Spleen (tissue), 13 donors: ENCODE measurements at places on chromosomes 5 and 9. TPM values are rescaled to one million over a fixed set of nuclear protein-coding genes. Genes with fewer than 3 reads are reported as not detected.
A peak's percentile ranks its signal among the peaks of the same experiment; 100 is the strongest.

GRCh38 chr9:97529363-97530076, 28.1 kb downstream of the TMOD1 start:
- H3K36me3 ChIP-seq: no peaks in the 10 kb centered on the region
- DNase-seq: no peak
- H3K4me1 ChIP-seq: no peaks in the 10 kb centered on the region

DNA sequence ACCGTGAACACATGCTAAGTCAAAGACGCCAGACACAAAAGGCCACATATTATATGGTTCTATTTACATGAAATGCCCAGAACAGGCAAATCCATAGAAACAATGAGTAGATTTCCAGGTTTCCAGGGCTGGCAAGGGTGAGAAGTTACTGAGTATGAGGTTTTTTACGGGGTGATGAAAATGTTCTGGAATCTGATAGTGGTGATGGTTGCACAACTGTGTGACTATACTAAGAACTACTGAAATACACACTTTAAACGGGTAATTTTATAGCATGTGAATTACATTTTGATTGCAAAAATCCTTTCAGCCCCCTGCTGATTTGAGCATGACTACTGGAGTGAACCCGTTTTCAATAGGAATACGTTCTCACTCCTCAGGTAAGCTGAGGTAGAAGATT, 46.7 kb upstream of the TBC1D9B start:
- H3K36me3 ChIP-seq: peaks cover 13% of the 10 kb centered on the region
- H3K4me1 ChIP-seq: no peaks in the 10 kb centered on the region
- H3K4me3 ChIP-seq: no peak overlapping the region
- H3K27me3 ChIP-seq: no peaks in the 10 kb centered on the region
- DNase-seq: no peak

GRCh38 chr5:177386542-177386941, 2.3 kb downstream of the SLC34A1 start:
- no peak overlapping the region for H3K27ac ChIP-seq
- no peak for DNase-seq
- H3K4me3 ChIP-seq: no peak overlapping the region
- H3K27me3 ChIP-seq: no peaks in the 10 kb centered on the region
- H3K4me1 ChIP-seq: peaks cover 70% of the 10 kb centered on the region

GRCh38 chr9:7392148-7392547, 407.4 kb downstream of the DMAC1 start:
- no peak overlapping the region for H3K27ac ChIP-seq
- H3K4me1 ChIP-seq: no peaks in the 10 kb centered on the region
- H3K4me3 ChIP-seq: no peak overlapping the region
- no peak for DNase-seq
- no peaks in the 10 kb centered on the region for H3K27me3 ChIP-seq

DNA sequence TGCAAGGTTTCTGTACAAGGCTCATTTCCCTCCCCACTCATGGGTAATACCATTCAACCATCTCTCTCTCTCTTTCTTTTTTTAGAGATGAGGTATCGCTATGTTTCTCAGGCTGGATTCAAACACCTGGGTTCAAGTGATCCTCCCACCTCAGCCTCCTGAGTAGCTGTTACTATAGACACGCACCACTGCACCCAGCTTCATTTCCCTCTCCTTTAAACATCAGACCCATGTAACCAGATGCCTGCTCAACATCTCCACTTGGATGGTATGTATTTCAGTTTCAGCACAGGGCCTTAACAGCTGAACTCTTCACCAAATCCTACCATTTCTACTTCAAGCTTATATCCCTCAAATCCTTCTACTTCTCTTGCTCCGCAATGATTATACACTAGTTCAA, 117.4 kb downstream of the SSBP2 start:
- DNase-seq: no peak
- no peaks in the 10 kb centered on the region for H3K36me3 ChIP-seq
- H3K27ac ChIP-seq: no peak overlapping the region

GRCh38 chr5:150517272-150518152, 9.6 kb downstream of the NDST1 start:
- DNase-seq: no peak
- H3K27me3 ChIP-seq: no peaks in the 10 kb centered on the region
- H3K27ac ChIP-seq: peak overlapping the region; percentile 69
- no peak overlapping the region for H3K4me3 ChIP-seq
- H3K4me1 ChIP-seq: peaks cover 95% of the 10 kb centered on the region

DNA sequence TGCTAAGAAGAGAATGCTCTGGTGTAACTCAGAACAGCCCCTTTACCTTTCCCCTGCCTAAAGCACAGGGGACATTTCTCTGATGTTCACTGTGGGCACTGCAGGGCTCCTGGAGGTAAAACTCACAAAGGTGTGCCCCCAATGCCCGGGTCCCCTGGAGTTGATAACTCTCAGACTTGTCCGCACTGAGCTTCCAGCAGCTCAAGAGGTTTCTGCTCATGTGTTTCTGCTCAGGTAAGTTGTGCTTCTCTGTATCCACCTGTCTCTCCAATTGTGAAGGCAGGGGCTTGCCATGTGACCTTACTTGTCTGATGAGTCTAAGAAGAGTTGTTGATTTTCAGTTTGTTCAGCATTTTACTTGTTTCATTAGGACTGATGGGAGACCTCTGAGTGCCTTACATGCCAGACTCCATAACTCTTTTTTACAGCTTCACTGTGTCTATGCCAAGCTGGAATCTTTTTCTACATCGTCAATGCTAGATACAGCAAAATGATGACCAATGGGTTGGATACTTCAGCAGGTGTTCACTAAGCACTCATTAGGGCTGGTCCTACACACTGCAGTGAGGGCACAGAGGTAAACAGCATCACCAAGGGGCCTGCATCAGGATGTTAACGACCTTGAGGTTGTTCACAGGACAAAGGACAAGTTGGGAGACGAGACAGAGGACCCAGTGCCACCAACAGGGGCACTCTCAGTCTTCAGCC, 56.4 kb downstream of the MRPL36 start:
- no peaks in the 10 kb centered on the region for H3K36me3 ChIP-seq
- H3K27me3 ChIP-seq: no peaks in the 10 kb centered on the region
- H3K4me1 ChIP-seq: no peaks in the 10 kb centered on the region
- H3K4me3 ChIP-seq: no peak overlapping the region
- H3K27ac ChIP-seq: no peak overlapping the region

DNA sequence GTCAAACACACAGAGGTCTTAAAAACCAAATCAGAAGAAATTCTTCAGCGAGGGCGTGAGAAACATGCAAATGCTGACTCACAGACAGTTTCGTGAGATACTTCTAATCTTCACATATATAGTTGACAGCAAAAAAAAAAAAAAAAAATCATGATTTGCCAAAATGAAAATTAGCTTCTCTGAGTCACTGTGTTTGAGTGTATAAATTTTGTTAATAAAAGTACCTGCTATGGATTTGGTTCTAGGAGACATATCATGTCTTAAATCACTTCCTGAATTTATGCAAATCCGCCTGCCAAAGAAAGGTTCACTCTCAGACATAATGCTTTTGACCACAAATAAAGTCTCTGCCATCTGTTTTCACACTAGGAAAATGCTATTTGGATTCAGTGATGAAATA, 114.3 kb downstream of the SLC1A3 start:
- no peaks in the 10 kb centered on the region for H3K27me3 ChIP-seq
- H3K4me3 ChIP-seq: no peak overlapping the region
- peaks cover 50% of the 10 kb centered on the region for H3K4me1 ChIP-seq
- H3K36me3 ChIP-seq: no peaks in the 10 kb centered on the region
- DNase-seq: no peak

- H3K36me3 ChIP-seq: no peaks in the 10 kb centered on the region
- no peaks in the 10 kb centered on the region for H3K27me3 ChIP-seq
- no peaks in the 10 kb centered on the region for H3K4me1 ChIP-seq
- no peak overlapping the region for H3K4me3 ChIP-seq
- DNase-seq: no peak
Observed at GRCh38 chr5:2001300-2001699, 118.6 kb upstream of the IRX4 start.

DNA sequence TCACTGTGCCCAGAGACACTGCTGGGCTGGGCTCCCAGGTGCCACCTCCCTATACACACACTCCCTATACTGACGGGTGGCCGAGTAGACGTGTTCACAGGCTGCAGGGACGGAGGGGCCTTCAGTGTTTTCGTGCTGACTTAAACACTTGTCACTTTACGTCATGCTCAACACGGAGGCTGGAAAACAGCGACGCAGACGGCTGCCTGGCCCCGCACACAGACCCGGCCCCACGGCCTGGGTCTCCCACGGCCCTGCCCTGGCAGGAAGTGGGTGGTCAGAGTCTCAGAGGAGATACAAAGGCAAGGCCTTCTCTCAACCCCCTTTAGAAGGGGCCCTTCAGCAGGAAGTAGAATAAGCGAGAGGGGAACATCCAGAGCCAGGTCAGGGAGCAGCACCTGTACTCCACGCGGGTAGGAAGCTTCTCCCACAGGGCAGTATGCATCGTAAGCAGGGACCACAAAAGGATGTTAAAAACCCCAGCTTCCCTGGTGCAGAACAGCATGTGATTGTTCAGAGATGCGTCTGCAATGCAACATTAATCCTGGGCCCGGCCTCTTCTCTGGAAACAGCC, 11.9 kb upstream of the TBC1D9B start:
- no peak for DNase-seq
- no peak overlapping the region for H3K4me3 ChIP-seq
- peaks cover 12% of the 10 kb centered on the region for H3K4me1 ChIP-seq

- no peak for DNase-seq
- H3K27ac ChIP-seq: no peak overlapping the region
- H3K36me3 ChIP-seq: no peaks in the 10 kb centered on the region
- H3K4me1 ChIP-seq: no peaks in the 10 kb centered on the region
- H3K27me3 ChIP-seq: no peaks in the 10 kb centered on the region
- H3K4me3 ChIP-seq: no peak overlapping the region
Observed at GRCh38 chr5:88979244-88979643, 96.3 kb upstream of the MEF2C start.

GRCh38 chr5:26259081-26259480, 779.3 kb downstream of the CDH9 start:
- DNase-seq: no peak
- no peaks in the 10 kb centered on the region for H3K27me3 ChIP-seq

DNA sequence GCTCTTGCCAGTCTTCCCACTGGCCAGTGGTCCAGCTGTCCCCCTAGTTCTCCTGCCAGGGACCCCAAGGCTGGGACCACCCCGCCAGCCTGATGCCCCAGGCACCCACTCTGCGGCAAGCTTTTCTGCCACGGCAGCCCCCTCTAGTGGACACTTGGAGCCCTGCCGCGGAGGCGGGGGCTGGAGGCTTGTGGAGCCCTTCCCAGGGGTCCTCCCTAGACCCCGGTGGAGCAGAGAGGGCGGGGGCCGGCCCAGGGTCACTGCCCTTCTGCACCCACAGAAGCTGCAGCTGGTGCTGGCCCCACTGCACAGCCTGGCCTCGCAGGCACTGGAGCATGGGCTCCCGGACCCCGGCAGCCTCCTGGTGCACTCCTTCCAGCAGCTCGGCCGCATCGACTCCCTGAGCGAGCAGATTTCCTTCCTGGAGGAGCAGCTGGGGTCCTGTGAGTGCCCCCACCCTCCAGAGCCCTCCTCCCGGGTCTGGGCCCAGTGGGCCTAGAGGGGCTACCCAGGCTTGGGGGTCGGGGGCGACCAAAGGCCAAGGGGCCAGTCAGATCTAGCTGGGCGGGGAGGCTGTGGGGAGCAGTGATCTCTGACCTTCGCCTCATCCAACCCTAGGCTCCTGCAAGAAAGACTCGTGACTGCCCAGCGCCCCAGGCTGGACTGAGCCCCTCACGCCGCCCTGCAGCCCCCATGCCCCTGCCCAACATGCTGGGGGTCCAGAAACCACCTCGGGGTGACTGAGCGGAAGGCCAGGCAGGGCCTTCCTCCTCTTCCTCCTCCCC, 9.1 kb downstream of the EGFL7 start:
- peak overlapping the region; percentile 6 for H3K4me3 ChIP-seq
- peaks cover 92% of the 10 kb centered on the region for H3K36me3 ChIP-seq
- no peak for DNase-seq
- H3K4me1 ChIP-seq: no peaks in the 10 kb centered on the region
- H3K27me3 ChIP-seq: no peaks in the 10 kb centered on the region

GRCh38 chr5:135135530-135136226, 101.7 kb upstream of the PITX1 start:
- H3K4me3 ChIP-seq: no peak overlapping the region
- no peaks in the 10 kb centered on the region for H3K36me3 ChIP-seq
- no peak overlapping the region for H3K27ac ChIP-seq
- H3K4me1 ChIP-seq: no peaks in the 10 kb centered on the region
- no peaks in the 10 kb centered on the region for H3K27me3 ChIP-seq

- no peak overlapping the region for H3K4me3 ChIP-seq
Observed at GRCh38 chr9:95167998-95168397, 149.5 kb downstream of the FANCC start.

DNA sequence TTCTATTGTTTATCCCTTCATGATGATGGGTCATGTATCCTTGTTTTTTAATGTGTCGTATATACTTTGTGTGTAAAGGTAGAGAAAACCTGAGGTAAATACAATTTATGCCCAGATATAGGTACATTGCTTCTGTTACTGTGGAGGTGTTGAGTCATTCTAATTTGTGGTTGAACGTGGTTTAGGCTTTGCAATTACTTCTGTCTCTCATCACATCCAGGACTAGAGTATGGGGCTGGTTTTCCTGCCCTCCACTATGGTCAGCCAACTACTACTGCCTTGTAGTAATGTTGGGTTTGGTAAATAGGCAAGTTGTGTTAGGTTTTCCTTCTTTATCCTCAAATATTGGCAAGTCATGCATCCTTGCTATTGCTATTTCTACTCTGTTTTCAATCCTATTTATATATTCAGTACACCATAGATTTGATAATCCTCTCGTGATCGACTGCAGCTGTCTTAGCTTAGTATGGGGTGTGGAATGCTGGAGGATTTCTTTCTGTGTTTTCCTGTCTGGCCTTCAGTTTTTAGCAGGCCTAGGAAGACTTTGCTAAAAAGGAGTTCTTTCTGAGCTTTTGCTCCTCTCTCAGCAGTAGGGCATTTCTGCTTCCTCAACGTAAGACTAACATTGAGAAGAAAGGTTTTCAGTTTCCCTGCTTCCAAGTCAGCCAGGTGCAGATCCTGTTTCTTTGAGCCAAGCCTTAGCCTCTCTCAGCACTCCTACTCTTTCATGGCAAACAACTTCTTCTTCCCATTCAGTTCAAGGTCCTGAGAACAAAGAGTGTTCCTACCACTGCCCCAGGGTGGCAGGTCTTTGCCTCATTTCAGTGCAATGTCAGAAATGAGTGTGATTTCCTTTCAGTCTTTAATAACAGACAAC, 844.4 kb upstream of the CDH18 start:
- H3K4me3 ChIP-seq: no peak overlapping the region
- H3K36me3 ChIP-seq: no peaks in the 10 kb centered on the region
- DNase-seq: no peak
- no peaks in the 10 kb centered on the region for H3K4me1 ChIP-seq
- H3K27ac ChIP-seq: no peak overlapping the region

Gene ZNF658
- total RNA-seq: 6.0 TPM

Gene ANKHD1
- 235 TPM for total RNA-seq

Gene AQP3
- 119 TPM for total RNA-seq

Gene BSPRY
- total RNA-seq: 0.79 TPM

Gene PCDHGB2
- 3.7 TPM for total RNA-seq

Gene NUDT12
- total RNA-seq: 13.1 TPM

Gene PTGER4
- 33.3 TPM for total RNA-seq

Gene TEK
- 58.7 TPM for total RNA-seq
